Activated CD4-positive, alpha-beta T cell treated with anti-CD3 and anti-CD28 coated beads, Interleukin-2, amount 10 ng/mL, durations not matched to agents 7 days and 5 days (primary cell): ENCODE measurements at places on chromosomes 3 and 15.

DNA sequence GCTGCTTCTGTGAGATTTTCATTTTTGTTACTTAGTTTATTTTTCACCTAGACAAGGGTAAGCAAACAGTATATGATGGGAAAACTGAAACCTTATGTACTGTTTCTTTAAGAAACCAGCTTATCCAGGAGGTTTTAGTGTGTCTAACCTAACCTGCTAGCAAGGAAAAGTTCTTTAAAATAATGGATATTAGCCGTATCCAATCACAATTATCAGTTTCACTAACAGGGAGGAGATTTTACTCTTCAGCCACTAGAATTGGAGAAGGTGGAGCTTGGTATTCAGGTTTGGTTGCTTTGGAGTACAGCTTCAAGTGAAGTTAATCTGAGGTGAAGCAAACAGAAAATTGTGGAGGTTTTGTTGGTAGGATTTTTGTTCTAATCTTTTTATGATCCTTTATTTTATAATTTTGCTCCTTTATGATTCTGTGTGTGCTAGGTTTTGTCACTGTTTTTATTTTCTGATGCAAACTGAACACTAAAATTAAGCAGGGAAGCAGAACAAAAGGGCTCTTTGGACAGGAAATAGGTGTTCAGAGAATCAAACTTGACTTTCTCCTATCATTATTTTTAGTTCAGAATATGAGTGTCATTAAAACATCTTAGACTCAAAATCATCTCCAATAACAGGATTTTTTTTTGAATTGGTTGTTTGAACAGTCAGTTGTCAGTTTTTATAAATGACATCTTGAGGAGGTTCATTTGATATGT, 13.0 kb downstream of the ZFAND6 start:
- H3K36me3 ChIP-seq, result peaks cover 8% of the 10 kb centered on the region
- H3K4me3 ChIP-seq, result peak overlapping the region; percentile 85
- DNase-seq, result peak; percentile 54
- peaks cover 49% of the 10 kb centered on the region for H3K4me1 ChIP-seq
- no peaks in the 10 kb centered on the region for H3K27me3 ChIP-seq

GRCh38 chr15:77173487-77173886, 102.6 kb upstream of the TSPAN3 start:
- no peak overlapping the region for H3K4me3 ChIP-seq
- peaks cover 5% of the 10 kb centered on the region for H3K4me1 ChIP-seq
- H3K27ac ChIP-seq, result no peak overlapping the region
- H3K36me3 ChIP-seq, result peaks cover 3% of the 10 kb centered on the region

DNA sequence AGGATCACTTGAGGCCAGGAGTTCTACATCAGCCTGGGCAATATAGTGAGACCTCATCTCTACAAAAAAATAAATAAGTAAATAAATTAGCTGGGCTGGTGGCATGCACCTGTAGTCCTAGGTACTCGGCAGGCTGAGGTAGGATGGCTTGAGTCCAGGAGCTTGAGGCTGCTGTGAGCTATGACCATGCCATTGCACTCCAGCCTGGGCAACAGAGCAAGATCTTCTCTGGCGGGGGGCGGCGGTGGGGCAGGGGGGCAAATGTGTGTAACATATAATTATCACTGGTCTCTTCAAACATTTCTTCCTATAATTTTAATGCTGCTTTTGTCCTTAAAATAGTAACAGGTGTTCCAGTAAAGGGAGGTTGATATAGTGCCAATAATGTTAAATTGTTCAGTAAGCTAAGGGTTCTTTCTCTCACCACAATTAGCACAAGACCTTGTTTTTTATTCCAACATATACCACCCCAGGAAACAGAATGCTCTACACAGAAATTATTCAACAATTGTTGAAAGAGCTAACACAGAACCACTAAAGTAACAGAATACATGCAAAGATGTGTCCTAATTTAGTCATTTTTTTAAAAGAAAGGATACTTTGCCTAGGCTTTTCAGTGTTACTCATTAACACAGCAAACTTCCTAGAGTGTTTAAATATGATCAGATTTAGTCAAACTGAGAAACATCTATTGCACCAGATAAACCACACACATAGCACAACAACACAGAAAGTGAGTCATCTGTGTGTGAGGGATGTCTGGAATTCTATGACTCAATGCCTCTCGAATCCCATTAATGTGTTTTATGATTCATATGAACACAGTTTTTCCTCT, 29.1 kb downstream of the ANKRD28 start:
- no peak overlapping the region for H3K4me3 ChIP-seq
- no peak for DNase-seq
- H3K27me3 ChIP-seq, result no peaks in the 10 kb centered on the region
- peaks cover 27% of the 10 kb centered on the region for H3K4me1 ChIP-seq

GRCh38 chr15:84752700-84753099, 4.3 kb downstream of the ZNF592 start:
- peaks cover 38% of the 10 kb centered on the region for H3K36me3 ChIP-seq
- peak overlapping the region; percentile 32 for H3K27ac ChIP-seq
- no peak for DNase-seq
- no peaks in the 10 kb centered on the region for H3K27me3 ChIP-seq

DNA sequence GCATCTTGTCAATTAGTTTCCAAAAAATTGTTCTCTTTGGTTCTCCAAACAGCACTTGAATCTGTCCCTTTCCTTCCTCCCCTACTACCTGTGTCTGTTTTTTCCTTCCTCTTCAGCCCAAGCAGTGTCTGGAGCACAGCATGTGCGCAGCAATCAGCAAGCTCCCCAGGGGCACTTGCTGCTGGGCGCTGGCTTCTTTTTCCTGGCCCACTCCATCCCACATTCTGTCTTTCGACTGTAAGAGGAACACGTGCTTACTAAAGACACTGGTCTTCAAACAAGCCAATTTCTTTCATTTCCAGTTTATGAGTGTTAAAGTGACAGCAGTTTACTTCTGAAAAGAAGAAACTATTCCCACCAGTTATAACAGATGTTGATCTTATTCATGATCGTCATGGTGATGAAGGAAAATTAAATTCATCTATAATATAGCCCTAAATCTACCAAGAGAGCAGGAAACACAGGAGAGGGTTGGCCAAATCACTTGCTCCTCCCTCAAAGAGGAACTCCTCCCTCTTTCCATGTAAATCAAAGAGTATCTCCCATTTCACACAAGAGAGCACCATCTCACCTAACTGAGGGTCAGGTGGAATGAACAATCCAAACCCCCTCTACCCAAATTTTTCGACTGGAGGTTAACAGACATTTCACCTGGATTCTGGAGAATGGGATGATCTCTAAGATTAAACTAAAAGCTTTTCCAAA, 115.4 kb downstream of the IGF2BP2 start:
- no peaks in the 10 kb centered on the region for H3K4me1 ChIP-seq
- DNase-seq, result no peak
- no peaks in the 10 kb centered on the region for H3K36me3 ChIP-seq
- no peak overlapping the region for H3K4me3 ChIP-seq
- H3K27ac ChIP-seq, result no peak overlapping the region

GRCh38 chr15:63288342-63288741, 10.9 kb downstream of the APH1B start:
- no peak overlapping the region for H3K27ac ChIP-seq
- no peaks in the 10 kb centered on the region for H3K27me3 ChIP-seq
- no peaks in the 10 kb centered on the region for H3K36me3 ChIP-seq
- H3K4me3 ChIP-seq, result no peak overlapping the region

- H3K4me3 ChIP-seq, result no peak overlapping the region
- H3K36me3 ChIP-seq, result peaks cover 9% of the 10 kb centered on the region
- DNase-seq, result no peak
- H3K27me3 ChIP-seq, result no peaks in the 10 kb centered on the region
- H3K4me1 ChIP-seq, result peaks cover 25% of the 10 kb centered on the region
- no peak overlapping the region for H3K27ac ChIP-seq
Observed at GRCh38 chr3:45607790-45608189, 13.2 kb downstream of the LIMD1 start.

DNA sequence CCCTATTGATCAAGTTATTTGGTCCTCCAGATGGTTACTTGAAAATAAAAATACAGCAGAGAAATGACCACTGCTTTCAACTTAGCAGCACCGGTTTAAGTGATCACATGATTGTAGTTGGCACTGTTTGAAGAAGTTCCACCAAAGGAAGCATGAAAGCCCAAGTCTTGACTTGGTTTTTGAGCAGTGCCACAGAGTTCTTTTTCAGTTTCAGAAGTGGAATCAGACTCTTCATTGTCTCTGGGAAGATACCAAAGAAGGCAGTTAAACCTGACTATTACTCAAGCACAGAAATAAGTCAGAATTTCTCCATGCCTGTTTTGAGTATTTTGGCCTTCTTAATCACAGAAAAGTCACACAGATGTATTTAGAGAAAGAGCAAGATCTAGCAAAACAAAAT, 66.7 kb downstream of the BBX start:
- H3K4me3 ChIP-seq, result no peak overlapping the region
- H3K36me3 ChIP-seq, result no peaks in the 10 kb centered on the region
- H3K4me1 ChIP-seq, result peaks cover 13% of the 10 kb centered on the region
- no peaks in the 10 kb centered on the region for H3K27me3 ChIP-seq

DNA sequence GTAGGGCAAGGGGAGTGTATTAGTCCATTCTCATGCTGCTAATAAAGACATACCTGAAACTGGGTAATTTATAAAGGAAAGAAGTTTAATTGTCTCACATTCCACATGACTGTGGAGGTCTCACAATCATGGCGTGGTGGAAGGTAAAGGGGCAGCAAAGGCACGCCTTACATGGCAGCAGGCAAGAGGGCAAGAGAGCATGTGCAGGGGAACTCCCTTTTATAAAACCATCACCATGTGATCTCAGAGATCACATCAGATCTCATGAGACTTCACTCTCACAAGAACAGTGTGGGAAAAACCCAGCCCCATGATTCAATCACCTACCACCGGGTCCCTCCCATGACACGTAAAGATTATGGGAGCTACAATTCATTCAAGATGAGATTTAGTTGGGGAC, 41.4 kb downstream of the SUMF1 start:
- no peaks in the 10 kb centered on the region for H3K27me3 ChIP-seq
- DNase-seq, result no peak
- peaks cover 3% of the 10 kb centered on the region for H3K36me3 ChIP-seq
- H3K4me1 ChIP-seq, result peaks cover 6% of the 10 kb centered on the region

DNA sequence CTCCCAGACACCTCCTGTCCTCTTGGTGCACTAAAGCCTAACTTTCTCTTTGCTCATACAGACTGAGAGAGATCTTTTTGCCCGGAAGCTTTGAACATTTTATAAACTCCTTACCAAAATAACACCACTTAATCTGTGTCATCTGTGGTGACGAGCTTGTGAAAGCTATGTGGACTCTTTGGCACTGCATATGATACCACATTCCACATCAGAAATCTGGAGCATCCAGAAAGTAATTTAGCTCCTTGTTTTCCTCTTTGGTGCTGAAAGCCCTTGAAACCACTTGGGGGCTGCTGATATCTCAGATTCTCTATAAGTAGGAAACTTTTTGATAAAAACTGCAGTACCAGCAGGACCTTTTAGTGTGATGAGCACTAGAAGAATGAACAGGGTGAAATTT, 128.3 kb downstream of the ALCAM start:
- no peak overlapping the region for H3K4me3 ChIP-seq
- no peaks in the 10 kb centered on the region for H3K36me3 ChIP-seq
- no peaks in the 10 kb centered on the region for H3K27me3 ChIP-seq

GRCh38 chr3:30894521-30895251, at the start of gene GADL1:
Gene GADL1 (minus strand): TSS chr3:30894661. CDS start chr3:30894614, 47 bp downstream.
- peaks cover 13% of the 10 kb centered on the region for H3K4me1 ChIP-seq
- H3K4me3 ChIP-seq, result peak within 1 kb of the TSS; percentile 69
- H3K36me3 ChIP-seq, result no peaks in the 10 kb centered on the region
- no peak within 1 kb of the TSS for H3K27ac ChIP-seq
- H3K27me3 ChIP-seq, result peaks cover 33% of the 10 kb centered on the region

DNA sequence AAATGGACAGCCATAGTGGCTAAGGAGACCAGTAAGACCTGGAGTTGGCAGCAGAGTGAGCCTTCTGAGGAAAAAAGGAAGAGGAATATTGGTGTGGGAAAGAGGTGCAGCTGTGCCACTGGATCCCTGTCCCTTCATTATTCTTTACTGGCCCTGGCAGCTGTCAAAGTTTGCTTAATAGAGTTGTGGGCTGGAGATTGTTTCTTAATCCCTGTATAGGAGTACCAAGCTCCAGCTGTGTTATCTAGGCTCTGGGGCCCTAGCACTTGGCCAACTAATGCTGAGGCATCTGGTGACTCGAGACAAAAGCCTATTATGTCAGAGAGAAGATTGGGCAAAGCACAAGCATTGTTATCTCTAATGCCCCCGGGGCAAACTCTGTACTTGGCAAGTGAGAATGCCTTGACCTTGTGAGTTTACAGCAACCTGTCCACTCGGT, 61.4 kb downstream of the ZNF609 start:
- H3K27ac ChIP-seq, result no peak overlapping the region
- H3K4me1 ChIP-seq, result peaks cover 25% of the 10 kb centered on the region
- peaks cover 32% of the 10 kb centered on the region for H3K36me3 ChIP-seq
- H3K27me3 ChIP-seq, result no peaks in the 10 kb centered on the region
- DNase-seq, result no peak

DNA sequence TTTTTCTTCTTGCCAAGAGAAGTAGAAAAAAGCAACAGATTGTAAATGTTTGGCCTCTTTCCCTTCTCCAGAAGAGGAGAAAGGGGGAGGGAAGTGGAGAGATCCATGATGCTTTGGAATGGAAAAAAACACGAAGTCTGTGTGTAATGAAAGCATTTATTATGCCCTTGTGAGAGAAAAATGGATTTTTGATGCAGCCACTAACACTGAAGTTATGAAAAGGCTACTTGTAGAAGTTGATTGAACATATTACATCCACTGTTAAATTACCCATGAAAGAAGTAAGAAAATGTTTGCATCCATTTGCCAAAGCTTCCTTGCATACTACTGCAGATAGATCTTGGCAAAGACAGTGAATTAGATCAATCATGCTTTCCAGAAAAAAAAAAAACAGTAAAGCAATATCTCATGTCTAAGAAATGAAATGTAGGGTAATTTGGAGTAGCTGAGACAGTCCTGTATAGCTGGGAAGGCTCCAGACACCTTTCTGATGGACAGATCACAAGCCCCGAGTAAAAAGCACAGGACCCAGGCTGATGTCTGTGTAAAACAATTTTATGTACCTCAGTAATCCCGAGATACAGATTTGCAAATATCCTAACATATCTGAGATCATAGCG, 295.5 kb downstream of the PLOD2 start:
- H3K4me1 ChIP-seq, result no peaks in the 10 kb centered on the region
- DNase-seq, result no peak
- H3K27me3 ChIP-seq, result no peaks in the 10 kb centered on the region
- no peaks in the 10 kb centered on the region for H3K36me3 ChIP-seq
- H3K27ac ChIP-seq, result no peak overlapping the region

- H3K27ac ChIP-seq, result no peak overlapping the region
- H3K4me1 ChIP-seq, result no peaks in the 10 kb centered on the region
- no peaks in the 10 kb centered on the region for H3K36me3 ChIP-seq
Observed at GRCh38 chr3:113141543-113141942, 69.8 kb upstream of the BOC start.
